Cardiac muscle cell (in vitro differentiated cells and primary cell): ENCODE measurements at places on chromosomes 16 and 17.
A peak's percentile ranks its signal among the peaks of the same experiment; 100 is the strongest.

DNA sequence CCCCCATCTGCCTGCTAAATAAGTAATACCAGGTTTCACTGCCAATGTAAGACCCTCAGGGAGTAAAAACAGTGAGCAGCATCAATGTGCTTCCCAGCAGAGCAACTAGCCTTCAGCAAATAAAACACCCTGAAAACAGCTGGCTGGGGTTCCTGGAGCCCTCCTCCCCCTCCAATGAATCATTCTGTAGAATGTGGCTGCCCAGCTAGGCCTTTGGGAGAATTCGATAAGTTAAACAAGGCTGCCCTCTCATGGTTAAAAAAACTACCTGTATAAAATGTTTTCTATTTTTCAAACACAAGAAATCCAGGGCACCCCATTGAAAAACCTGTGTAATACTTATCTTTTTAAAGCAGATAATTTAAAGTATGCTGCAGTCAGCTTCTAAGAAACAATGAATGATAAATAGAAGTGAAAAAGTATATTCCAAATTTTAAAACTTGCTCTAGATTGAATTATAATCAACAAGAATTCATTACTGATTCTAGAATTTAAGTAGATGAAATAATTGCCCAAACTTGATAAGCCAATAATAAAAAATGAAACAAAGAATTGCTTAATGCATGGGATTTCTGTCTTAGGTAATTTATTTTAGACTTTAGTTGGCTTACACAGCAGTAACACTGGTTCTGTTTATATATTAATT lies 9.4 kb upstream of the TOM1L1 start:
- DNase-seq = peak; percentile 82

- DNase-seq = no peak
Measured at GRCh38 chr16:67336116-67336515, 9.5 kb downstream of the LRRC36 start.

DNA sequence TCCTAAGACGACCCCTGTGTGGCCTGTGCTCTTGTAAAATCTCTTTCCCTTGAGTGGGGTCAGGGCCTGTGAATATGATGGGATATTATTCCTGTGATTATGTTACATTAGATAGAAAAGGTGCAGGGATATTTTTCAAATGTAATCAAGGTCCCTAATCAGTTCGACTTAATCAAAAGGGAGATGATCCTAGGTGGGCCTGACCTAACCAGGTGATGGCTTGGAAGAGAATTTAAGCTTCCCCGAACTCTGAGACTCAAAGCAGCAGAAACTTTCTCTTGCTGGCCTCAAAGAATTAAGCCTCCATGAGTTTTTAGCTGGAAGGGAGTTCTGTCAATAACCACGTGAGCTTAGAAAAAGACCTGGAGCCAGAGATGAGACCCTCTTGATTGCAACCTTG lies 124.7 kb downstream of the MAF start:
- DNase-seq = no peak

DNA sequence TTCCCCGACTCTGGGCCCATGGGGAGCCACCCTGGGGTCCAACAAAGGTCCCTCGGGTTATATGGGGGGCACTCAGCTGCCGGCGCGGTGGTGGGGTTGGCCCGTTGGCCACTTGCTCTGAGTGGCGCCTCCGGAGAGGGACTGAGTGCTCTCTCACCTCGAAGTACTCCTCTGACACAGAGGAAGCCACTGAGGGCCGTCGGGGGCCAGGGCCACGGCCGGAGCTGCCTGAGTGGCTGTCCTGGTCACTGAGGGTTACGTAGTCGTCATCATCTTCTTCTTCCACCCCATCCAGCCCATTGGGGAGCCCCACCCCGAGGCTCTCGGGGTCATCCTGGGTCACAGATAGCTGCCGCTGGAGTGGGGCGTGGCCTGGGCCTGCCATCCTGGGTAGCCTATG lies 25.7 kb downstream of the SLC5A10 start:
- no peak for DNase-seq

DNA sequence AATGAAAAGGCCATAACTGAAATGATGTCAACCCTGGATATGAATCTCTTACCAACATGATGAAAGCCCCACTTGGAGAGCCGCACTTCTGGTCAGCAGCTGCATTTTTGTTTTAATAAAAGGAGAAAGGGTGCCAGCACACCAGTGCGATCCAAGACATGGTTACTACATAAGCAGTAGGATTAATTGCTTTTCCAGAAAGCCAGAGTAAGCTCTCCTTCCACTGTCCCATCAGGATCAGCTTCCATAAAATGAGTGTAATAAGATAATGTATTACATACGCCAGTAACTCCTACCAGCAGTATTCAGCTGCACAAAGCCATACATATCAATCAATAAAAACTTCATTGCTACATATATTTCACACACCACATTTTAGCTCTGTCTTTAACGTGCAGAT lies 26.3 kb upstream of the NACA2 start:
- DNase-seq = no peak

DNA sequence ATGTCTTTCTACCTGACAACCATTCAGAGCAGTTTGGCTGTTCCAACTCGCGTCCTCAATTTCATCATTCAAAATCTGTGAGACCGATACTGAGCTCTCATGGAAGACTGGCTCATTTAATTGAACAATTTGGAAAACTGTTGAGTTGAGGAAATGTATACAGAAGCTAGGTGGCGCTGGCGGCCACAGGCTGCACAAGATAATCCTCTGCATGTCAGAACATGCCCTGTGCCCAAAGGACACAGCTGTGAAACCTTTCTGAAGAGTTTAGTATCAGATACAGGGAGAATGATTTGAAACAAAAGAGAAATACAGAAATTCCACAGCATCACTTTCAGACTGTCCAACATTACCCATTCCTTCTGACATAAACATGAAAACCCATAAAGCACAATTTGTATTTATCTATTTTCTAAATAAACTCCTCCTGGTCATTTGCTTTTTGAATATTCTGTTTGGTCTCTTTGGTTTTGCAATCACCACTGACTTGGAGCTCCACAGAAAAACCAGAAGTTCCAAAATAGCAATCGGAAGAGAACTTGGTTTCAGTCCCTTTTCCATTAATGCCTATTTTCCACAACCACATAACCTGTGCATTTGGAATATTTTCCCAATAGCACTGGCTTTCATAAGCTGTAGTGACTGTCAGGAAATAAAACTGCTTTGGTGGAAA lies 192.8 kb downstream of the MAP2K6 start:
- peak; percentile 76 for DNase-seq

- DNase-seq = no peak
Measured at GRCh38 chr16:67441907-67442306, 11.0 kb downstream of the HSD11B2 start.

- no peak for DNase-seq
Measured at GRCh38 chr16:86320237-86320595, 190.1 kb upstream of the FOXF1 start.

DNA sequence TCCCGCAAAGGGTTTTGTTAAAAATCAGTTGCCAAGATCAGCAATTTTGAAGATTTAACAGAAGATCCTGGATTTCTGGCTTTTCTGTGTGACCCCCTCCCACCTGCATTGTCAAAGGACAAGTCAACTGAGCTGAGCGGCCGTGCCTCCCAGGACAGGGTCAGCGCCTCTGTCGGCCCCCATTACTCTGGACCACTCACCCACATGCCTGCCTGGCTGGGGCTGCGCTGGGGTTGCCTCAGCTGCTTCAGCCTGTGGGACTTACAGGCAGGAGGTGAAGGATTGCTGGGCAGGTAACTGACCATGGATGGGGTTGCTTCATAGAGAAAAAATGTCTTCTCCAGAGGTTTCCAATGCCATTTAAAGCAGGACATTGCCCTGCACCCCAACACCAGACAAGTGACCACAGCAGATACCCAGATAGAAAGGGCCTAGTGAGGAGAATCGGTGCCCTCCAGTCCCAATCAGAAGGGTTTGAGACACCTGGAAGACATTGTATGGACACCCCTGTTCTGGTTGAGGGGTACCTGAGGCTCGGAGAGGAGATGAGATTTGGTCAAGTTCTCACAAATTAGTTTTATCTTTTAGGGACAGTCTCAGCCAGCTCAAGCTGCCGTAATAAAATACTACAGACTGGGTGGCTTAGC lies 52.8 kb downstream of the SNX20 start:
- no peak for DNase-seq
